ENCODE measurements at places on chromosomes 11 and 22.

GRCh38 chr11:2199466-2200341 is 28.1 kb upstream of the TH start:
- H3K4me3 ChIP-seq, result no peak overlapping the region
- H3K4me1 ChIP-seq, result no peaks in the 10 kb centered on the region
- DNase-seq, result no peak

DNA sequence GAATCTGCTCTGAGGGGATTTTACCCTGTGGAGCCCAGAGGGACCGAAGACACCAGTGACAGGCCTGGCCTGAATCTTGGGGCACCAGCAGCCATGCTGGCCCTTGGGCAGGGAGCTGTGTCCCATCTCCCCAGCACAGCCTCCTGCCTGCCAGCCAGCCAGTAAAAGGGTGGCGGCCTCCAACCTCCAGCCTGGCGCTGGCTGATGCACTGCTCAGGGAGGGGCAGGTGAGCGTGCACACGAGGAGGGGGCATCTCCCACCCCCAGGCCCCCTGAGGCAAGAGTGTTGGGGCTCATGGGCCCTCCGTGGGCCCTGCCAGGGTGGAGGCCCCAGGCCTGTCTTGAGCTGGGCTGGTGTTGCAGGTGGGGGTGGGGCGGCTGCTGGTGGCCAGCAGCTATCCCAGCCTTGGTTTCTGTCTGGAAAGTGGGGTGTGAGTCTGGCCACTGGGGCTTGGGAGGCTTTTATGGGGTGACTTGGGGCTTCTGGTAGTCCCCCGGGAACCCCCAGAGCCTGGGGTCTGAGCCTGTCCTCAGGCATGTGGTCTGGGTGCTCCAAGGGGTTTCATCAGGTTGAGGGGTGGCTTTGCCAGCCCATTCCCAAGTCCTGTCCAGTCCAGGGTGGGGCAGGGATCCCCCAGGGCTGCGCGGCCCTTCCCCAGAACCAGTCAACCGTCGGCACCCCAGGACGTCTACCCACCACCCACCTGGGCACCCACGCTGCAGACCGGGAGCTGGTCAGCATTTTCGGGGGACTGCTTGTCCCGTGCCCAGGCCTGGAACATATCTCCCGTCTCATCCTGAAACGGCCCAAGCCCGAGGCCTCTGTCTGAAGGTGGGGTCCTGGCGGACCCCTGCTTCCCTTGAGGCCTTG is 17.8 kb downstream of the TSPAN4 start:
- no peak overlapping the region for H3K4me3 ChIP-seq
- no peaks in the 10 kb centered on the region for H3K27me3 ChIP-seq
- no peak overlapping the region for H3K27ac ChIP-seq
- H3K36me3 ChIP-seq, result no peaks in the 10 kb centered on the region
- no peak for DNase-seq

DNA sequence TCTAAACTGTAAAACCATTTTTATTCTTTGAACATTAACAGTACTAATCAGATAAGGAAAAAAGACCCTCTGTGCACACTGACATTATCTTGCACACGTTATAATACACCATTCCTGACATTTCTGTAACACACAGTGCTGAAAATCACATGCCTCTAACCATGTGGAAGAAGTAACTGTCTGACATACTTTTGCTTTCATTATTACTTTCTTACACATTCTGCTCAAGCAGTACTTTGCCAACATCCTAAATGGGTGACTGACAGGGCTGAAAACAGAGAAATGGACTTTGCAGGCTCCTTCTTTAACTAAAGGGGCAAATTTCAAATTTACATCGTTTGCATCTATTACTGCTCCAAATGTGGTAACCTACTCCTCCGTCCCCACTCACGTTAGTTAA is 22.8 kb upstream of the TP53AIP1 start:
- H3K27me3 ChIP-seq, result no peaks in the 10 kb centered on the region
- DNase-seq, result no peak
- no peak overlapping the region for H3K27ac ChIP-seq
- H3K36me3 ChIP-seq, result peaks cover 7% of the 10 kb centered on the region
- no peak overlapping the region for H3K4me3 ChIP-seq
- H3K4me1 ChIP-seq, result peaks cover 3% of the 10 kb centered on the region

DNA sequence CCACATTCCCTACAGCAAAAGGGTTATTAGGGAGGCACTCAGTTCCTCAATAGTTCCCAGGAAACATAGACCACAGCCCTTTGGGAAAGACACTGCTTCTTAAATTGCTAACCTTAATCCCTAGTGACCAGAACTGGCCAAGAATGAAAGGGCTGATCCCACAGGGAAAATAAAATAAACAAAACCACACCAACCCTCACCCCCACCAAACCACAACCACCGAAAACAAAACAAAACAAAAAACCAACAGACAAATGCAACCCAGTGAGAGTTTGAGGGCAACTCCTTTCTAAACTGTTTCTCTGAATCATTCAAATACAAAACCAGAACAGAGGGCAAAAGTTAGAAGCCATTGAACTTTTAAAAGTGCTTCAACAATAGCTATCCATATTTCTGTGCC is 57.2 kb downstream of the NAV2 start:
- H3K27ac ChIP-seq, result no peak overlapping the region
- no peak for DNase-seq
- no peak overlapping the region for H3K4me3 ChIP-seq
- no peaks in the 10 kb centered on the region for H3K4me1 ChIP-seq
- H3K27me3 ChIP-seq, result no peaks in the 10 kb centered on the region

DNA sequence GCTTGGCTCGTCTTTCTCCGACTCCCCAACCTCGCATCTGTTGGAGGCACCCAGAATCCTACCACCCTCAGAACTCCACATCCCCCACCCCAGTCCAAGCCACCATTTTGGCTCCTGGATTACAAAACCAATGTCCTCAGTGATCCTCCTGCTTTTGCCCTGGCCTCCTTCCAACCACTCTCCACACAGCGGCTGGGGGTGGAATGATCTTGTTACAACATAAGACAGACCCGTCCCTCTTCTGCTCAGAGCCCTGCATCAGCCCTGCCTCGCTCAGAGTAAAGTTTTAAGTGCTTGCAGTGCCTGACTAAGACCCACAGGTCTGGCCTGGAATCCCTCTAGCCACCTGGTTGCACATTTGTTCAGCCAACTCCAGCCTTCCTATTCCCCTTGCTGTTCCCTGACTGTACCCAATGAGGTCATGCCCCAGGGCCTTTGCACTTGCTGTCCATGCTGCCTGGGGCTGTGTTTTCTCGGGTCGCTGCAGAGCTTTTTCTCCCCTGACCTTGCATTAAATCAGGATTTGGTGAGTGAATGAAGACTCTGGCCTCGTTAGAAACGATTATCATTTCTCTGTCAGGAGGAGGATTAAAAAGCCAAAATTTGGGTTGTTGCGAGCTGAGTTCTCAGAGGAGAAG is 67.3 kb downstream of the IGF2 start:
- no peaks in the 10 kb centered on the region for H3K27me3 ChIP-seq
- H3K4me3 ChIP-seq, result no peak overlapping the region
- H3K4me1 ChIP-seq, result no peaks in the 10 kb centered on the region
- H3K36me3 ChIP-seq, result no peaks in the 10 kb centered on the region
- H3K27ac ChIP-seq, result no peak overlapping the region

DNA sequence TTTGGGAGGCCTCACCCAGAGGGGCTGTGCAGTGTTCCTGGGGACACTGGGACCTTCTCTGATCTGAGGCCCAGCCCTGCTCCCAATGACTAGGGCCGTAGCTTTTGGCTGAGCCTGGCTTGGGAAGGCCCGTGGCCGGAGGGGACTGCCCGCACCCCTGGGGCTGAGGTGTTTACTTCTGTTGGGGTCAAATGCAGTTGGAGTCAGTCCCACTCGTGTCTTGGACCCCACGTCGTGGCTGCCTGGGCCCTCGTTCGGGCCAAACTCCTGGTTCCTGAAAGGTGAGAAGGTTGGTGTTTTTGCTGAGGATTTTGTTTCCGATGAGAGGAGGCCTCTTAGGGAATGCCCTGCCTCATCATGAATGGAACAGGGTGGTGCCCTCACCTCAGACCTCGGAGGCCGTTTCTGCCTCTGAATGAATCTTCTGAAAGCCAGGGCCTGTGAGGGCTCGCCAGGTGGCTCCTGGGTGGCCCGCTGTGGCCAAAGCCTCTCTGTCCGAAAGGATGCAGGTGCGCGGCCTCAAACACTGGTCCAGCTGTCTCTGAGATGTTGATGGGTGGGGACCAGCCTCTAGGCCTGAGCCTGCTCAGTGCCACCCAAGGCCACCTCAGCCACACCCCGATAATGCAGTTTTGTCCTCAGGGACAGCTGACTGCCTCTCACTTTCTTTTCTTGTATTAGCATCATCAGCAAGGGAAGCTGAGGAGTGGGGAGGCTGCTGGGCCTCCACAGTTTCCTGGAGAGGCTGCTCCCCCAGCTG is 40.3 kb upstream of the A4GALT start:
- H3K4me1 ChIP-seq, result no peaks in the 10 kb centered on the region
- no peak overlapping the region for H3K4me3 ChIP-seq
- DNase-seq, result no peak
- H3K27ac ChIP-seq, result no peak overlapping the region
- no peaks in the 10 kb centered on the region for H3K36me3 ChIP-seq

DNA sequence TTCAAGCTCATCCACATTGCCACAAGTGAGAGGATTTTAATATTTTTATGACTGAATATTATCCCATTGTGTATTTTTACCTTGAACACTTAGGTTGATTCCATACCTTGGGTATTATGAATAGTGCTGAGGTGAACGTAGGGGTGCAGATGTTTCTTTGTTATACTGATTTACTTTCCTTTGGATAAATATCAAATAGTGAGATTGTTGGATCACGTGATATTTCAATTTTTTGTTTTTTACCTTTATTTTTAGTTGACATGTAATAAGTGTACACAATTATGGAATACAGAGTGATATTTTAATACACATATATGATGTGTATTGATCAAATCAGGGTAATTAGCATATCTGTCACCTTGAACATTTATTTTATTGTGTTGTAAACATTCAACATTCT is 8.1 kb downstream of the OR10W1 start:
- H3K36me3 ChIP-seq, result no peaks in the 10 kb centered on the region
- H3K27ac ChIP-seq, result no peak overlapping the region
- no peak for DNase-seq
- H3K4me3 ChIP-seq, result no peak overlapping the region

GRCh38 chr11:79199729-79200354 is 241.0 kb downstream of the TENM4 start:
- DNase-seq, result no peak
- no peak overlapping the region for H3K4me3 ChIP-seq
- no peaks in the 10 kb centered on the region for H3K36me3 ChIP-seq
- no peak overlapping the region for H3K27ac ChIP-seq
- H3K27me3 ChIP-seq, result no peaks in the 10 kb centered on the region

DNA sequence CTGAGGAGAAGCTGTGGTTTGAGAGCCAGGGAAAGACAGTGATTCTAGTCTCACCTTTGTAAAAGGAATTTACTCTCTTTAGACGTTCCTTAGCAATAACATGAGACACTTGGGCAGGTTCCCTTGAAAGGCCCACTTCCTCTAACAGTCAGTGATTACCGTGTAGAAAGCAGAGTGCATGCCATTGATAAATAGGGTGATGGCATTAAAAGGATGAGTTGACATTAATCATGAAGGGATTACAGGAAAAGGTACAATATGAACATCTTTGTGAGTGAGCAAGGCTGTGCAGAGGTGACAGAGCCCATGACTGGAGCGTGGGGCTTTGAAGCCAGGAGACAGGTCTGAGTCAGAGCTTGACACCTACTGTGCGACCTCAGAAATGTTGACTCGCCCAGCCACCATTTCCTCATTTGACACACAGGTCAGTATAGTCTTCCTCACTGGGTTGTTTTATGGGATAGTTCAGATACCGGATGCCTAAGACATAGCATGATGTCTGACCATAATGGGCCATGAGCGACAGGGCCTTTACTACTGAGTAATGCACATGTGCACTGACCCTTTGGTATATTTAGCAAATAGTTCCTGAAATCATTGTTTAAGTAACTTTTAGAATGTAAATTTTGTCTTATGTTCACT is 341.7 kb upstream of the MTNR1B start:
- no peak for DNase-seq
- H3K36me3 ChIP-seq, result no peaks in the 10 kb centered on the region
- no peak overlapping the region for H3K4me3 ChIP-seq
- no peaks in the 10 kb centered on the region for H3K27me3 ChIP-seq
- H3K27ac ChIP-seq, result no peak overlapping the region

DNA sequence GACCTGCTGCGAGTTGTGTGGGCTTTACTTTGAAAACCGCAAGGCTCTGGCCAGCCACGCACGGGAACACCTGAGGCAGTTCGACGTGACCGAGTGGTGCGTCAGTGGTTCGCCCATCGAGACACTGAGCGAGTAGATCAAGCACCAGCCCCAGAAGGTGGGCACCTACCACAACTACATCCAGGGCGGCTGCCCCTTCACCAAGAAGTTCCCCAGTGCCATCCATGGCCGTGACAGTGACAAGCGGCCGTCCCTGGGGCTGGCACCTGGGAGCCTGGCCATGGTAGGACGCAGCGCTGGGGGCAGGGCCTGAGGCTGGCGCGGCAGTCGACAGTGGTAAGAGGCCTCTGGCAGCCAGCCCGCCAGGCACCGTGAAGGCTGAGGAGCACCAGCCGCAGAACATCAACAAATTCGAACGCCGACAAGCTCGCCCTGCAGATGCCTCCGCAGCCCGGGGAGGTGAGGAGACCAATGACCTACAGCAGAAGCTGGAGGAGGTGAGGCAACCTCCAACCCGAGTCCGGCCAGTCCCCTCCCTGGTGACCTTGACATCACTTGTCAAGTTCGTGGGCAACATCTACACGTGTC is 545.2 kb upstream of the CCDC179 start:
- no peak overlapping the region for H3K4me3 ChIP-seq
- no peaks in the 10 kb centered on the region for H3K4me1 ChIP-seq
- H3K27ac ChIP-seq, result no peak overlapping the region
- DNase-seq, result no peak
- H3K36me3 ChIP-seq, result no peaks in the 10 kb centered on the region

GRCh38 chr11:47593934-47594855 is at the start of gene C1QTNF4:
TSS of gene C1QTNF4 (minus strand) at chr11:47594411. CDS start at chr11:47590810, 3,601 bp downstream.
- DNase-seq, result no peak
- no peak within 1 kb of the TSS for H3K4me3 ChIP-seq
- no peaks in the 10 kb centered on the region for H3K36me3 ChIP-seq
- H3K27ac ChIP-seq, result no peak within 1 kb of the TSS

DNA sequence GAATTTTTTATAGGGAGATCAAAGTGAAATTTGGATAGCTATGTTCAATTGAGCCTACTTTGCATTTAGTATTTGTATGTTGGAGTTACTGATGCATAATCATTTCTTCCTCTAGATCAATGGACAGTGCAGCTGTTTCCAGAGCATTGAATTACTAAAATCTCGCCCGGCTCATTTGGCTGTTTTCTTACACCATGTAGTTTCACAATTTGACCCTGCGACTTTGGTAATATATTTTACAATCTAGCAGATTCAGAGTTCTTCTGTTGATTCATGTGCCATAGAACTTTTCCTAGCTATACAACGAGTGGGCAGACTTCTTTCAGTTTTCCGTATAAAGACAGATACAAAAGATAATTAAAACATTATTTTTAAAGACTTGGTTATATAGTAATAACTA is 70.0 kb upstream of the GRIK4 start:
- no peaks in the 10 kb centered on the region for H3K4me1 ChIP-seq
- no peak overlapping the region for H3K27ac ChIP-seq
- H3K36me3 ChIP-seq, result peaks cover 34% of the 10 kb centered on the region
- H3K4me3 ChIP-seq, result no peak overlapping the region

Measured in right lobe of liver (tissue), 6 donors.